ENCODE measurements at places on chromosomes 12 and 14.

- no peak for DNase-seq
Measured at GRCh38 chr12:59928416-59928815, 332.6 kb downstream of the SLC16A7 start.

DNA sequence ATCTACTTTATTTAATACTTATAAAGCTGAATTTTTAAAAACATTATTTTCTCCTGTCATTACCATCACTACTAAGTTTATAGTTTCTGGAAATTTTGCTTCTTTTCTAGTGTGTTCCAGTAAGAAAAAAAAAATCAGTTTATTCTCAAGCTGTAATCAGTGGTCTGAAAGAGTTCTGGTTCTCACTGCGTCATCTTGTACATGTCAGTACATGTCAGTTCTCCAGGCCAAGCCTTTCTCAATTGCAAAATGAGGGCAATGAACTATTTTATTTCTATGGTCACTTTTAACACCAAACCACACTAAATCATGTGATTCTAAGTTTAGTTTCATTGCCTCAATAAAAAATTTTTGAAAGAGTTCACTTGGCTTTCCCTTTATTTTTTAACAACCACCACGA, 468.9 kb upstream of the LRFN5 start:
- no peak for DNase-seq

DNA sequence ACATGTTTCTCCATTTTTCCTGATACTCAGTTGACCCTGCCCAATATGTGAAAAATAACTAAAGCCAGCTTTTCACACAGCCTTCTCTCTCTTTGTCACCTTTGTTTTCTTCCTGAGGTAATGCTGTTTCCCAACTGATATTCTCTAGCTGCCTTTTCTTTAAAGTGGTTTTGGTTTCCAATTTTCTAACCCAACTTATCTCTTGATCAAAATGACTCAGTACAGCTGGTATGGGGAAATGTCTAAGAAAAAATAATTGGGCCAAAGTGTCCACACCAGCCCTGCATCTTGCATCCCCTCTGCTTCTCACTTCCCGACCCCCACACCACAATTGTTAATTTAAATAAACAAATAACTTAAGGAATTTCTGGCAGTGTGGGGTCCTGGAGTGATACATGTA, 193.8 kb downstream of the SYT1 start:
- no peak for DNase-seq

GRCh38 chr14:68027276-68027675, 207.7 kb downstream of the RAD51B start:
- DNase-seq: no peak

- DNase-seq: no peak
Measured at GRCh38 chr12:82609234-82609914, 77.3 kb upstream of the TMTC2 start.

- no peak for DNase-seq
Measured at GRCh38 chr12:75183967-75184366, 25.7 kb downstream of the KCNC2 start.

GRCh38 chr14:71063351-71063750, 156.1 kb downstream of the PCNX1 start:
- DNase-seq: no peak

Measured in spinal cord (tissue), 10 donors.